Stimulated activated CD4-positive, alpha-beta T cell treated with anti-CD3 and anti-CD28 coated beads, Interleukin-1b, Interleukin-23, amount 100 ng/mL, for 1 hour (primary cell): ENCODE measurements at places on chromosomes 7 and 10.

DNA sequence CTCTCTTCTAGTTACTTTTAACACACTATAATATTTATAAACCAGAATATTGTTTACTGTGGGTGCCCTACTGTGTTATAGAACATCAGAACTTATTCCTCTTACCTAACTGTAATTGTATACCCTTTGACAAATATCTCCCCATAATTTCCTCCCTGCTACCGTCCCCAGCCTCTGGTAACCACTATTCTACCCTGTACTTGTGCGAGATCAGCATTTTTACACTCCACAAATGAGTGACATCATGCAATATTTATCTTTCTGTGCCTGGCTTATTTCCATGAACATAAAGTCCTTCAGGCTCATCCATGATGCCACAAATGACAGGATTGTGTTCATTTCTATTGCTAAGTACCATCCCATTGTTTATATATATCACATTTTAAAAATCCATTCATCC, 139.8 kb upstream of the RSU1 start:
- no peak for DNase-seq

GRCh38 chr7:11760372-11760771, 71.6 kb downstream of the THSD7A start:
- no peak for DNase-seq

GRCh38 chr10:11670381-11670780, 58.9 kb upstream of the USP6NL start:
- DNase-seq = no peak

GRCh38 chr10:52635651-52636050, 136.9 kb downstream of the MBL2 start:
- DNase-seq = no peak

- DNase-seq = no peak
Measured at GRCh38 chr10:130003166-130003565, 39.1 kb upstream of the EBF3 start.

- DNase-seq = no peak
Measured at GRCh38 chr10:119256030-119256429, 48.7 kb downstream of the GRK5 start.

DNA sequence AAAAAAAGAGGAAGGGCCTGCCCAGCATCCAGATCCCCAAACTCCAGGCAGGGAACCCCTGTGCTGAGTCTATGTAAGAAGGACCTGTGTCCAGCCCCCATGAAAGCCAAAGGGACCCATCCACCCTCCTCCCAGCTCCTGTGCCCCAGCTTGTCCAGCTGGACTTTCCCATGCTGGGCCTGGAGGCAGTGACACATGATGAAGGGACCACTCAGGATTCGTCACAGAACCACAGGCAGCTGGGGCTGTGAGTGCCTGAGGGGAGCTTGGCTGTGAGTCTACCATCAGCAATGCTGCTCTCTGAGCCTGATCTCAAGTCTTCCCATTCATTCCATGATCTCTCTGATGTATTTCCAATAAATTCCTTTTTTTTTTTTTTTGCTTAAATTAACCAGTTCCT, 36.2 kb upstream of the MNX1 start:
- no peak for DNase-seq

GRCh38 chr7:127667759-127668530, 16.0 kb downstream of the SND1 start:
- DNase-seq = no peak

DNA sequence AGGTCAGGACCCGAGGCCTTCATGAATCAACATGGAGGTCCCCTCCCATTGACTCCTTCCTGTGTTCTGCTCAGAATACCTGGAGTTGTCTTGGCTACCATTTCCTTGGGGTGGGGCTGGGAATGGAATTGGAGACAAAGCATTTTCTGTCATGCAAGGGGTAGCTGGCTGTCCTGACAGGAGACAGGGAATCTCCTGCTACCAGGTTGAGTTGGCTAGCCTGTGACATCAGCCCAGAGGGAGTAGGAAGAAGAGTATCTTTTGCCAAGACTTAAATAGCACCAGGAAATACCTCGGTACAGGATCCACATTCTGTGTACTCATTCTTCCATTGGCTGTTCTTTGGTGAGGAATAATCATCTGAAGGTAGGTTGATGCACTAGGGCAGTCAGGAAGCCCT, 4.9 kb downstream of the ZDHHC16 start:
- no peak for DNase-seq

- no peak for DNase-seq
Measured at GRCh38 chr10:115918812-115919211, 354.2 kb downstream of the GFRA1 start.

GRCh38 chr7:11776039-11776438, 56.0 kb downstream of the THSD7A start:
- DNase-seq = no peak

DNA sequence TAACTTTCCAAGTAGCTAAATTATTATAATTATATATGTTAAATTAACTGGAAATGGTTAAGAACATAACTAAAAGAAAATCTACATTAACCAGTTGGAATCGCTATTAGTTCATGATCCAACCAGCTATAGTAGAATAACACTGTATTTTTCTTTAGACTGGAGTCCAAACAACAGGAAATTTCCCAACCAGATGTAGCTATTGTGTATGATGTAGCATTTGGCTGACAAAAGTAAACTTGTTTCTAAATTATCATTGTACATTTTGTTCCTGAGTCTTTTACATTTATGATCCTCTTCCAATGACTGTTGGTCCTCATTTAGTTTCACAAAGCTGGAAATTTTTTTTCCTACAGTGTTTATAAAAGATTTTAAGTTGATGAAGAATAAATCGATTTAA, 62.1 kb downstream of the PAPSS2 start:
- DNase-seq = no peak

- DNase-seq = no peak
Measured at GRCh38 chr10:101903827-101904550, 60.4 kb upstream of the KCNIP2 start.

GRCh38 chr10:132774902-132775863, 10.8 kb downstream of the NKX6-2 start:
- no peak for DNase-seq

DNA sequence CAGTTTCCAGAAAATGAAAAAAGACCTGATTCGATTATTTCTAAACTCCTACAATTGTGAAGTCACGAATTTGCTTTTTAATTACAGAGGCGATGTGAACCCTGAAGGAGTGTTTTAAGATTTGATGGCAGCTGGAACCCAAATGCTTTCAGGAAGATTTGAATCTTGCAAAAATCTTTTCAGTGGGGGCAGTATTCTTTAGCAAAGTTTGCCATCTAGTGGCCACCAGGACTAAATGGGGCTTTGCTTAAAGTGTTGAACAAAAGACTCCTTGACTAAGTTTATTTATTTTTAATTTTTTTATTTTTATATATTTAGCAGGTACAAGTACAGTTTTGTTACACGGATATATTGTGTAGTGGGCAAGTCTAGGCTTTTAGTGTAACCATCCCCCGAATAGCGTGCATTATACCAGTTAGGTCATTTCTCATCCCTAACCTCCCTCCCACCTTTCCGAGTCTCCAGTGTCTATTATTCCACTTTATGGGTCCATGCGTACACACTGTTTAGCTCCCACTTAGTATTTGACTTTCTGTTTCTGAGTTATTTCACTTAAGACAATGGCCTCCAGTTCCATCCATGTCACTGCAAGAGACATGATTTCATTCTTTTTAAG, 98.8 kb downstream of the CACNB2 start:
- no peak for DNase-seq

GRCh38 chr10:118291122-118291521, 51.0 kb downstream of the FAM204A start:
- no peak for DNase-seq

- DNase-seq = no peak
Measured at GRCh38 chr7:55260171-55260570, 105.0 kb upstream of the LANCL2 start.

GRCh38 chr7:155375337-155376277, 77.9 kb downstream of the INSIG1 start:
- no peak for DNase-seq

GRCh38 chr10:43885842-43886241, 237.2 kb upstream of the ZNF32 start:
- DNase-seq = no peak

GRCh38 chr7:27774717-27775328, 34.9 kb downstream of the TAX1BP1 start:
- no peak for DNase-seq

- DNase-seq = no peak
Measured at GRCh38 chr10:112756235-112756527, 193.9 kb upstream of the TCF7L2 start.

- no peak for DNase-seq
Measured at GRCh38 chr7:30321882-30322192, 37.4 kb downstream of the ZNRF2 start.

GRCh38 chr7:39357648-39358047, 208.6 kb upstream of the YAE1 start:
- DNase-seq = no peak

- DNase-seq = no peak
Measured at GRCh38 chr10:117418121-117418520, 42.9 kb upstream of the PDZD8 start.

DNA sequence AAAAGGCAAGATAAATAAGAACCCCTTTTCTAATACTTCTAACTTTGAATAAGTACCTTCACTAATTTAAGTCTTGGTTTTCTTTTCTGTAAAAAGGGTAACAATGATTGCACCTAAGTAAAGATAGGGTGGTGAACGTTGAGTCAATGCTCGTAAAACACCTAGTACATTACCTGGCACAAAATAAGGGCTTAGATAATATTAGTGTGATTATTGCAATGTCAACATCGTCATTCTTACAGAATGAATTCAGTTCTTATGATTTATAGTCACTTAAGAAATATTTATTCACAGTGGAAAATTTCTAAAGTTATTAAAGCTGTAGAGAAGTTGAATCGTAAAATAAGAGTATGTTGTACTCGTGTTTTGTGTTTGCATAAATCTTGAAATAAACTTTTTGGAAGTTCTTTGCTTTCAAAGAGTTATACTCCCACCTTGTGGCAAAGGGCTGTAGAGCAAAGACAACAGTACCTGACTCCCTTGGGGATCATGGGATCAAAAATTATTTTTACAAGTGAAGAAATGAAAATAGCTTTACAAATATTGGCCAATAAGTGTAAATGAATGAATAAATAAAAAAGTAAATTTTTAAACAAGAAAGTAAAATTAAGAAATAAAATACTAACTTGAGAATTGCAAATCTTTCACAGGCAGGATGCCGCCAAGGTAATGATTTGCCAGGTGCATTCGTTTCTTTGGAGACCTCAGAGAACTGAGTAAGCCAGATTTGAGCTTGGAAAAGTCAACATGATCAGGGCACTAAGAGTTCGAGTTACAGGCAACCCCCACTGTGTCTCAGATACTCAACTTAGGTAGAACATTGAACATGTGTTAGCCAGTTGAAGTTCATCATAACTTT, 285.8 kb upstream of the CACNA2D1 start:
- no peak for DNase-seq

GRCh38 chr7:127207806-127208205, 44.9 kb downstream of the GRM8 start:
- no peak for DNase-seq

DNA sequence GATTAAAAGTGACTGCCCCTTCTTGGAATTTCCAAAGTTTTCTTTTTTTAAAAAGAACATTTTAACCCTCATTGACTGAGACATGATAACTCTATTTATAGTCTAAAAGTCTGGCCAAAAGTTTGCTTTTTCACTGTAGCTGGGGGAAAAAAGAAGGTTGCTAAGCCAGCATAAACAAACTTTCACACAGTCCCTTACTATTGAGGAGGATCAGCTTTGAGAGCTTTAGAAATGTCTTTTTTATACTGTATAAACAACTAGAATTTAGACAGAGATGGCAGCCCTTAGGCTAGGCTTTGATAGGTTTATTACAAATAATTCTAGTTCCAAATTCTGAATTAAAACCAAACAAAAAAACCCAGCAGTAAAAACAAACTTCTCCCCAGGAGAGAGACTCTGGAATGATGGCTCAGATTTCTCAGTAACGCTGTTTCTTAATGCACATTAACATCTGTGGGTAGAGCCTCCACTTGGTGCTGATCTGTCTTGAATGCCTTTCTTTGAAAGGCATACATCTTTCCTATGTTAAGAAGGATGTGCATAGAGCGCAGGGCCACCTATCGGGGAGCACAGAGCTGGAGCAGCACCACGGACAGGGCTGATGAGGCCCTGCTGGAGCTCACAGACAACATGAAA, 100.9 kb upstream of the PDLIM1 start:
- no peak for DNase-seq

DNA sequence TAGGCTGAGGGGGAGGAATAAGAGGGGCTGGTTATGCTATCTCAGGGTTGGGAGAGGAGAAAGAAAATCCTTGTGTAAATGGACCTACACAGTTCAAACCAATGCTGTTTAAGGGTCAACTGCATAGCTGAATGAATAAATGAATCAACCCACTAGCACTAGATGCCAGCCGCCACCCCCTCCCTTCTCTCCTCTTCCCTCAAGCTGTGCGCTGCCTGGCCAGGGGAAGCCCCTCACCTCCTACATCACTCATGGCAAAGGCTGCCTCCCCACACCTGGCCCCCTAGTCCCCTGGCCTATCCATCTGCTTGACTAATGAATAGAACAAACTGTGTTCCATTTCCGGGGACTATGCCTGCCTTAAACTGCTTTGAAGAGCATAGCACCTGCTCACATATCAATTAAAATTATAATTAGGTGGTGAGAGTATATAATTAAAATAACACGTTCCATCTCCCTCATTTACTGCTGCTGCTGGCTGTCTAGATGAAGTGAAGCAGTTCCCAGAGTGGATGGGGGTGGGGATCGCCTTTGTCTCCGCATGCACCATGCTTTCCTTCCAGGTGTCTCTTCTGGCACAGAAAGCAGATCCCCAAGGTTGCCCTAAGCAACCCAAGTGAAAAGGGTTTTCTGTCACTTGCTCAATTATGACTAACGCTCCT, 32.6 kb downstream of the GRID1 start:
- no peak for DNase-seq

- DNase-seq = no peak
Measured at GRCh38 chr7:49023345-49024328, 99.3 kb downstream of the CDC14C start.

GRCh38 chr7:55019191-55019690, 424 bp downstream of the EGFR start:
- DNase-seq = no peak

GRCh38 chr10:12062754-12063482, 5.8 kb upstream of the DHTKD1 start:
- DNase-seq = no peak

GRCh38 chr10:96655461-96656197, 64.7 kb downstream of the PIK3AP1 start:
- DNase-seq = no peak

- DNase-seq = no peak
Measured at GRCh38 chr7:145313551-145313950, 477.7 kb upstream of the TPK1 start.

DNA sequence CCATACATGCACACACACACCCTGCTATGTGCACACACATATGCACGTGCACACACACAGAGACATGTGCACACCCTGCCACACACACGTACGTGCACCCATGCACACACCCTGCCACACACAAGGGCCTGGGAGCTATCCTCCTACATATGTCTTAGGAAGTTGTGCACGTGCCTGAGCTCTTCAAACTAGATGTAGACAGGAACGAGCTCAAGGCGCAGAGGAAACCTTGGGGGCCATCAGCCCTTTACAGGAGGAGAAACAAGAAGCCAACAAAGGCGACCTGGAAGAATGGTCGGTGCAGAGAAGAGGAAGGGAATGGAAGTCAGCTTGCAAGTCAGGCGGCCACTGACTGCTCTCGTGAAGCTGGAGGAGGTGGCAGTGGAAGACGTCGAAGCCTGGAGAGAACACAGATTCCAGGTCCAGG, 58.7 kb downstream of the AOC1 start:
- DNase-seq = no peak

- no peak for DNase-seq
Measured at GRCh38 chr10:9096288-9096687, 1041.8 kb downstream of the GATA3 start.
